NCI-H2107 (cell line): ENCODE measurements at places on chromosomes 13 and 19.

DNA sequence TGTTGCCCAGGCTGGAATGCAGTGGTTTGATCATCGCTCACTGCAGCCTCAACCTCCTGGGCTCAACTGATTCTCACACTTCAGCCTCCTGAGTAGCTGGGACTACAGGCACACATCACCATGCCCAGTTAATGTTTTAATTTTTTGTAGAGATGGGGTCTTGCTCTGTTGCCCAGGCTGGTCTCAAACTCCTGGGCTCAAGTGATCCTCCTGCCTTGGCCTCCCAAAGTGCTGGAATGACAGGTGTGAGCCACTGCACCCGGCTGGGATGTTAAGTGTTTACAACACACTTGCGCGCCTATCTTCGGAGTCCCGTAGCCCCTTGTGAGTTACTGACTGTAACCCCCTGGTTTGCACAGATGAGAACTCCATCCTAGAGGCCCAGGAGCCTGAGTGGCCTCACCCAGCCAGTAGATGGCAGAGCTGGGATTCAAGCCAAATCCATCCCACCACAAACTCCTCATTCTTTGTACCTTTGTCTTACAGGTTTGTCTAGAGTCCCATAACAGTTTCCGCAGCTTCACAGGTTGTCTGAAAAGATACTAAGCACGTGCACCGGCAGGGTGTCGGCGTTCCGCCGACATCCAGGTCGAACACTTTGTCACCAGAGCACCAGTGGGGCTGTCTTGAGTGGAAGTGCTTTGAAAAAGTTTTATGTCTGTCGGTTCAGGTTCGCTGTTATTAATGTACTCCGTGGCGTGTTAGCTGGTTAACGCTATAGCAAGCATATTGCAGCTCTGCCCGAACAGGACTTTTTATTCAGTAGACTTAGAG is 14.7 kb downstream of the MAG start:
- no peak for DNase-seq

DNA sequence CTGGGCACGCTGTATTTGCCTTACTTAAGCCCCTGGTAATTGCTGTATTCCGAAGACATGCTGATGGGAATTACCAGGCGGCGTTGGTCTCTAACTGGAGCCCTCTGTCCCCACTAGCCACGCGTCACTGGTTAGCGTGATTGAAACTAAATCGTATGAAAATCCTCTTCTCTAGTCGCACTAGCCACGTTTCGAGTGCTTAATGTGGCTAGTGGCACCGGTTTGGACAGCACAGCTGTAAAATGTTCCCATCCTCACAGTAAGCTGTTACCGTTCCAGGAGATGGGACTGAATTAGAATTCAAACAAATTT is 676 bp downstream of the BRCA2 start:
- no peak for DNase-seq

GRCh38 chr13:50524560-50524959 is 318.9 kb downstream of the DLEU7 start:
- no peak for DNase-seq

DNA sequence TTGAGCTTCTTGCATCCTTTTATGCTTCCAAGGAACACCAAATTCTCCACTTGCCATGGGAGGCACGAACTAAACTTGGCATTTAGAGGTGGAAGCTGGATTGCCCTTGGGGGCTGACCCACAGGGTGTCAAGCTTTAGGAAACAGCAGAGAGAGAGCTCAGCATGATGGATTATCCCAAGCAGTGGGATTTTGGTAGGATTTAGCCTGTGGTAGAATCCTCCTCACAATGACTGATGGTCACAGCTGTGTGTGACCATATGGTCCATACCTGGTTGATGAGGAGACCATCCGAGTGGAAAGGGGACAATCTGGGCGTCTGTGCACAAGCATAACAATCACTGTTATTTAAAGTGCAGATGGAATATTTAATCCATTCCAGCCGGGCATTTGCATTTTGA is 40.1 kb upstream of the PSG9 start:
- DNase-seq, result no peak

- no peak for DNase-seq
Measured at GRCh38 chr13:22040810-22041364, 370.0 kb downstream of the FGF9 start.

DNA sequence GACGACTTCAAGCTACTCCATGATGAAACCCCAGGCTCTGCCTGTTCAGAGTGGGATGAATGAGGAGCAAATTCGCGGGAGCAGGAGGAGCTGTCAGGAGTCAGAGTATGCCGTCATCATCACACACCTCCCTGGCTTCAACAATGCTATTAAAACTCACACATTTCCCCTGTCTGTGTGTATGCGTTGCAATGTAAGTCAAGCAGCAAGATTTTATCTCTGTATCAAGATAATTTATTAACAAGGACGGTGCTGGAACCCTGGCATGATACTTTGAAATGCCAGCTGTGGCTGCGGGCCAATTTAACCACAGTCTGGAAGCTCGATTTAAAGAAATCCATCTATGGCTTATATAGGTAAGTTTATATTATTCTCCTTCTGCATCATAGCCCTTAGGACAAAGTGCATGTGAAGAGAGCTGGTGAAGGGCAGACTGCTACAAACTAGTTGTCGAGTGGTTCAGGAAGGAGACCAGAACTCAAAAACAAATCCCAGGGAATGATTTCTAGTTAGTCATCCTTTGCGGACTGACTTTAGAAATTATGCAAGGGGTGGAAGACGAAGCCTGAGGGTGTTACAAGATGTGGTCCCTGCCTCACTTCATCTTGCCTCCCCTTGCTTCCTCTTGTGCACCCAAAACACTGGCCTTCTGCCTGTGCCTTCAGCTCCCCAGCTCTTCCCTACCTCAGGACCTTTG is 486.5 kb downstream of the COG6 start:
- no peak for DNase-seq

DNA sequence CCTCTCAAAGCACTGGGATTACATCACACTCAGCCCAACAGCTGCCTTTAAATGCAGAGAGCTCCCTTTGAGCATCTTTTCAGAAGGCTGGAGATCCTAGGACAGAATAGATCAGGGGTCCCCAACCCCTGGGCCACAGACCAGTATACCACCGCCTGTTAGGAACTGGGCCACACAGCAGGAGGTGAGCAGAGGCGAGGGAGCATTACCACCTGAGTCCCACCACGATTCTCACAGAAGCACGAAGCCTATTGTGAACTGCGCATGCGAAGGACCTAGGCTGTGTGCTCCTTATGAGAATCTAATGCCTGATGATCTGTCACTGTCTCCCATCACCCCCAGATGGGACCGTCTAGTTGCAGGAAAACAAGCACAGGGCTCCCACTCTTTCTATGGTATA is 2.2 kb upstream of the WTIP start:
- DNase-seq, result no peak

DNA sequence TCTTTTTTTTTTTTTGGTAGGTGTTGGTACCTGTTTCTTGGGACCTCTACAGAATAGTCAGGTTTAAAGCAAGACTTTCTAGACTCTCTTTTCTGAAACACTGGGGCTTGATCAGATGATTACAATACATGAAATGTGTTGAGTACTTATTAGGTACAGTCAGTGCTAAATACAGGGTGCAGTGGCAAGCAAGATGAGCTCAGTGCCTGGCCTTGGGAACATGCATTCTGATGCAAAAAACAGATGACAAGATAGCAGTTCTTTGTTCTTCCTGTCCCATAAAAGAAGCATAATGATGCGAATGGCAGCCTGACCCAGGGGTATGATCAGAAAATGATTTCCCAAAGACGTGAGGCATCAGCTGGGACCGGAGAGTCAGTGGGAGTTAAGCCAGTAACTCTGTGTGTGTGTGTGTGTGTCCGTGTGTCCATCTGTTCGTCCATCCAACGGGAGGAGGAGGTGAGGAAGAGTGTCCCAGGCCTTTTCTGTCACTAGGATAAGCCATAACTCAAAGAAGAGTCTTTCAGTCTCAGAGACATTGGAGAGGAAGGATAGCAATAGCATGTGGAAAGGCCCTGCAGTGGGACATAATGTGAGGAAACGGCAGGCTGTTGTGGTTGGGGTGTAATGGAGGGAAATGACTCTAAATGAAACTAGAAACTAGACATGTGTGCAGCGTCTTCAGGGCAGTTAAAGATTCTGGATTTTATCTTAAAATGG is 32.2 kb downstream of the SLAIN1 start:
- no peak for DNase-seq

DNA sequence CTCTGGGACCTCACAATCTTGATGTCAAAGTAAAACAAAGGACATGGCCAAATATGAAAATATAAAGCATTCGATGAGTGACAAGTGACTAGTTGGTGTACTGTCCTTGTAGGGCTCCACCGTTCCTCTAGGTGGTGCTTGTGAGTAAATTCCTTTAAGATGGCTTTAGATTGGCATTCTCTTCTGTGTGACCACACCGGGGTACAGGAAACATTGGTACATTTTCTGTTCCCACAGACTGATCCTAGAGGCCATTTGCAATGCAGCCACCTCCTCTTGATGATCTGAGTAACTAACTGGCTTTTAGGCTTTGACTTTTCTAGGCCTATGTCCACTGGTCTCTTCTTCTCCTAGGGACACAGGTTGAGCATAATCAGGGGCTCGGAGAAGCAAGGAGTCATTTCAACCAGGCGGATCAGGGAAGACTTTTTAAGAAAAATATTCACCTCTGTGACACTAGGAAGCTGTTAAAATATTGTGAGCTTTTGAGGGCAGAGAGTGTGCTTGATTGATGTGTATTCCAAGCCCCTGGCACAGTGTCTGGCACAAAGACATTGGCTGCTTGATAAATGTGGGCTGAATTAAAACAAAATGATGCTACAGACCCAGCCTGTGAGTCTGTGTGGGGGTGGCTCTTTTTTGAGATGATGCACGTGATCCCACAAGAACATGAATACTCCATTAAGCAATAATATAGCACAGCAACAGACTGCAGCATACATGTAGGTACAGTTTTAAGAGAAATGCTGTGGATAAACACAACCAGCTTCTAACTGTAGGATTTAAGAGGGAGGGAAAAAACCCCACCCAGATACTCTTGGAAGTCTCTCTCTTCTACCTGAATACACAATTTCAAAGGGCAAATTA is 21.0 kb downstream of the EPSTI1 start:
- no peak for DNase-seq
